PC-9 (cell line): ENCODE measurements at places on chromosomes 3 and 15. TPM values are rescaled to one million over a fixed set of nuclear protein-coding genes. Genes with fewer than 3 reads are reported as not detected.

The SERPINI2 gene
- total RNA-seq, result not detected in 2 replicates

The GATM gene
- 9.8 and 10.0 TPM in 2 replicates for total RNA-seq

The HESX1 gene
- 3.4 and 4.4 TPM in 2 replicates for total RNA-seq

The CYP8B1 gene
- not detected in 2 replicates for total RNA-seq

The XIRP1 gene
- total RNA-seq, result not detected in 2 replicates

The HRH1 gene
- 7.4 and 9.2 TPM in 2 replicates for total RNA-seq

The MNS1 gene
- 9.7 and 16.2 TPM in 2 replicates for total RNA-seq

The SLC12A8 gene
- total RNA-seq, result 30.7 and 42.9 TPM in 2 replicates

The SLC22A14 gene
- not detected in 2 replicates for total RNA-seq

The EMC7 gene
- 33.9 and 34.3 TPM in 2 replicates for total RNA-seq

The COLQ gene
- total RNA-seq, result 0.79 TPM in 1 of 2 replicates, not detected in the other

The HPS3 gene
- 33.4 and 36.7 TPM in 2 replicates for total RNA-seq

The PGBD4 gene
- total RNA-seq, result 1.8 and 2.0 TPM in 2 replicates

The HGD gene
- 0.65 and 0.85 TPM in 2 replicates for total RNA-seq

The TMEM266 gene
- total RNA-seq, result 0.38 and 0.41 TPM in 2 replicates

The CLSTN2 gene
- not detected in 2 replicates for total RNA-seq

The ROPN1B gene
- total RNA-seq, result 0.50 and 0.85 TPM in 2 replicates

The ACTRT3 gene
- total RNA-seq, result 1.5 and 2.4 TPM in 2 replicates

The ALPK3 gene
- total RNA-seq, result 4.6 and 8.1 TPM in 2 replicates

The SUSD5 gene
- 0.35 and 0.45 TPM in 2 replicates for total RNA-seq

The WDR72 gene
- 1.8 and 1.9 TPM in 2 replicates for total RNA-seq

The SLC6A1 gene
- total RNA-seq, result not detected in 2 replicates

The TICRR gene
- total RNA-seq, result 17.8 and 23.6 TPM in 2 replicates

The CLDN11 gene
- 1.4 and 1.9 TPM in 2 replicates for total RNA-seq

The ARL6IP5 gene
- total RNA-seq, result 35.6 and 45.7 TPM in 2 replicates

The GOLGA8M gene
- total RNA-seq, result not detected in 2 replicates

The CAV3 gene
- 0.24 TPM in 1 of 2 replicates, not detected in the other for total RNA-seq

The BLM gene
- 15.1 and 19.1 TPM in 2 replicates for total RNA-seq

The SLC28A2 gene
- total RNA-seq, result not detected in 2 replicates

The BOC gene
- total RNA-seq, result 3.0 and 6.2 TPM in 2 replicates

The ADAM10 gene
- 160 and 239 TPM in 2 replicates for total RNA-seq
